Breast epithelium (tissue), 4 donors: ENCODE measurements at places on chromosomes 3 and 15. TPM values are rescaled to one million over a fixed set of nuclear protein-coding genes. Genes with fewer than 3 reads are reported as not detected.

RTP4 gene
- total RNA-seq = 7.2 TPM

DNA sequence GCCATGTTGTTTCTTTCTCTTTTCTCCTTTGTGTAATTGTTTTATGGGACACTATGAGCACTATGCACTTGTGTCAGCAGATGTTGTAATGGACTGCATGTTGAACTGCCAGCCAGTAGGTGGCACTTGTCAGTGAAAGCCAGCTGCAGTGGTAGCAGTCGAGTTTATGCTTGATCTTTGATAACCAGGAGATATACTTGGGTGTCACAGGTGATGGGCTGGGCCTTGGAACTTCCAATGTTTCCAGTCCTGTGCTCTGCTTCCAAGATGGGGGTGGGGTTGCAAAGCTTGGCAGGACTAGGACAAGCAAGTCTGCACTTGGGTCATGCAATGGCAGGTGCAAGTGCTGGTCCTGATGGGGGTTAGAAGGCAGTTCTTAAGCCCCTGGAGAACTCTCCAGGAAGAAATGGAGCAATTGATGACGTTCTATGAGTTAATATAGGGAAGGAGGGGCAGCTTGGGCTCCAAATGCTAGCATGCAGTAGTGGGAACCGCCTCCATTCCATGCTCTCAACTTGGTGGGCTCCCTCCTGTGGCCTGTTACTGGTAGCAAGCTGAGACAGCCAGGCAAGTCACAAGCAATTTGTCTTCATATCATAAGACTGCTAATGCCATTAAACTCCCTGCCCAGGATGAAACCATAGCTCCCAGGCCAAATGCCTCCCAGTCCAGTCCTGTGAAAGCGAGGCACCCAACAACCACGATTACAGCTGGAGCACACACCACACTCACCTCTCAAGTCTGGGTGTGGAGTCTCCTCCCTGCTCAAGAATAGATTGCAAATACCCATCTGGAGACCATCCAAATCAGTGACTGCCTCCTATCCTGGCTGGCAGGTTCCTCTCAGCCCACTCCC, 287.2 kb downstream of the CGGBP1 start:
- H3K36me3 ChIP-seq = no peaks in the 10 kb centered on the region
- H3K27ac ChIP-seq = no peak overlapping the region
- DNase-seq = no peak
- H3K4me3 ChIP-seq = no peak overlapping the region
- no peaks in the 10 kb centered on the region for H3K27me3 ChIP-seq

- no peaks in the 10 kb centered on the region for H3K27me3 ChIP-seq
- H3K4me1 ChIP-seq = no peaks in the 10 kb centered on the region
- no peak overlapping the region for H3K4me3 ChIP-seq
- DNase-seq = no peak
- H3K27ac ChIP-seq = no peak overlapping the region
- no peaks in the 10 kb centered on the region for H3K36me3 ChIP-seq
Measured at GRCh38 chr3:107384907-107385306, 7.7 kb downstream of the CCDC54 start.

DNA sequence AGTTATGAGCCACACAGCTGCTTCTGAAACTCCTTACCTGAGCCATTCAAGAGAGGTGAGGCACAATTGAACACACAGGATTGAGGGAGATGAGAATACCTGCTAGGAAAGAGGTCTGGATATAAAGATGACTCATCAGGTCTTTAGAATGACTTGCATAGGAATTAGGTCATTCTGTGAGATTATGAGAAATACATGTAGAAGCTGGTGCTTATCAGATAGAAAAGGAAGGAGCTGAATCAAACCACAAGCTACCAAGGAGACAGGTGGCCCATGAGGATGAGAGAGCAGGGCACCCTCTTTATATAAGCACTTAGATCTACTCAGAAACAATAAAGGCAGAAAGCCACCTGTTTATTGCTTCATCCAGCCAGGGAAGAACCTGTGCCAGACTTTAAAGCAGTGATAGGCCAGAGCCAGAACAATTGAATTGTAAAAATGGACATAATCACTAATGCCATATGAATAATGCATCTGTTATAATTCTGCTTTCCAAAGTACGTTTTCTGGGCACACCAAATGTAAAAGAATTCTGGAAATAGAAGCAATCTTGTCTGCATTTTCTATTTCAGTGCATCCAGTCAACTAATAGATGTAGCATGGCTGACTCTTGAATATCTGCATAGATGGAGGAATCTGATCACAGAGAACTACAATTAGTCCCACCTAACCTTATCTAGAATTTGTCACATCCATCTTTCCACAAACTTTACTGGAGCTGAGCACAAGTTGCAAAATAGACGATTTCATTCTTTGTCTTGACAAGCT, 74.9 kb downstream of the PIK3R4 start:
- H3K27me3 ChIP-seq = no peaks in the 10 kb centered on the region
- peaks cover 8% of the 10 kb centered on the region for H3K36me3 ChIP-seq
- DNase-seq = no peak
- no peak overlapping the region for H3K4me3 ChIP-seq
- no peaks in the 10 kb centered on the region for H3K4me1 ChIP-seq

RASGRP1 gene
- total RNA-seq = 4.8 TPM

DNA sequence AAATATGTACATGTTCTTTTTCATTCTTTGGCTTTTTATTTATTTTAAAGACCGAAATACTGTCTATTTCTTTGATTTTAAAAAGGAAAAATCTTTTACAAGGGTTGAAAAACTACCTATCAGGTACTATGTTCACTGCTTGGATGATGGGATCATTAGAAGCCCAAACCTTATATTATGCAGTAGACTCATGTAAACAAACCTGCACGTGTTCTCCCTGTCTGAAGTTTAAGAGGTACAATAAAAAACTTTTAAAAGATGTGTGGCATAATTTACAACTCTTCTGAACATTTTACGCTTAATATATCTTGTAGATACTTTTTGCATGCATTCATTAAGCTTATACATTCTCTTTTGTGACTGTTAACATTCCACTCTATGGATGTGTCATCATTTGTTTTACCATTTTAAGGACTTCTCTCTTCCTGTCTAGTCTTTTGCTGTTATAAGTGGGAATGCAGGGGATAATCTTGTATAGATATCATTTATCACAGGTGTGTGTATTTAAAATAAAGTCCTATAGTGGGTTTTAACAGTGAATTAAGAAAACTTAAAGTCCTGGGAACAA, 6.2 kb downstream of the MGA start:
- no peak overlapping the region for H3K4me3 ChIP-seq
- H3K36me3 ChIP-seq = no peaks in the 10 kb centered on the region
- H3K27me3 ChIP-seq = no peaks in the 10 kb centered on the region
- DNase-seq = no peak
- no peak overlapping the region for H3K27ac ChIP-seq

DNA sequence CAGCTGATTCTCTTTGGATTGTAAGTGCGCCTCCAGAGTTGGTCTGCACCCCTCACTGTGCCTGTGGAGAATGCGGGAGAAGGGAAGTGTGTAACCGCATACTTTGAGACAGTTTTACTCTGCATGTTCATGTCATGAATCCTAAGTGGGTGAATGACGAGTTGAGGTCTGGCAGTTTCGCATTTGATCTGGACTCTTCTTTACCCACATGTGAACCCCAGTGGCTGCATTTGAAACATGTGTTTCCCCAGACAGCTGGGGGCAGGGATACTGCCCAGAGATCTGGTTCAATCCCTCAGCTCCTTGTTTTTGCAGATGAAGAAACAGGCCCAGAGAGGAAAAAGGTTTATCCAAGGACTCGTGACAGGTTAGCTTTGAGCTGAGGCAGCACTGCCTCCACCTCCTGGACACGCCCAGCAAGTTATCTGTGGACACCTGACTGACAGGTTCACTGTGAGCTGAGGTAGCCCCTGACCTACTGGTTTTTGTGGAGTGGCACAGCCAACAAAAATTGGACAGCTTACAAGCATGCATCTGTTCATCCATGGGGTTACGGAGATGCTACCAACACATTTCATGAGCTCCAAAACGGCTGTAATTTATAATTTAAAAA, 207.3 kb downstream of the XXYLT1 start:
- no peak overlapping the region for H3K27ac ChIP-seq
- DNase-seq = no peak
- no peak overlapping the region for H3K4me3 ChIP-seq
- no peaks in the 10 kb centered on the region for H3K4me1 ChIP-seq
- no peaks in the 10 kb centered on the region for H3K27me3 ChIP-seq

NMNAT3 gene
- 6.6 TPM for total RNA-seq

GRCh38 chr3:127457094-127457475, 133.4 kb downstream of the TPRA1 start:
- no peak overlapping the region for H3K27ac ChIP-seq
- no peaks in the 10 kb centered on the region for H3K36me3 ChIP-seq
- peaks cover 5% of the 10 kb centered on the region for H3K4me1 ChIP-seq
- DNase-seq = peak; percentile 53
- H3K27me3 ChIP-seq = peaks cover 6% of the 10 kb centered on the region
- peak overlapping the region; percentile 43 for H3K4me3 ChIP-seq

GRCh38 chr3:129278966-129279906, 566 bp downstream of the HMCES start:
- H3K36me3 ChIP-seq = peaks cover 6% of the 10 kb centered on the region
- H3K4me3 ChIP-seq = peak overlapping the region; percentile 88
- no peaks in the 10 kb centered on the region for H3K27me3 ChIP-seq
- peak; percentile 25 for DNase-seq
- peak overlapping the region; percentile 93 for H3K27ac ChIP-seq

DNA sequence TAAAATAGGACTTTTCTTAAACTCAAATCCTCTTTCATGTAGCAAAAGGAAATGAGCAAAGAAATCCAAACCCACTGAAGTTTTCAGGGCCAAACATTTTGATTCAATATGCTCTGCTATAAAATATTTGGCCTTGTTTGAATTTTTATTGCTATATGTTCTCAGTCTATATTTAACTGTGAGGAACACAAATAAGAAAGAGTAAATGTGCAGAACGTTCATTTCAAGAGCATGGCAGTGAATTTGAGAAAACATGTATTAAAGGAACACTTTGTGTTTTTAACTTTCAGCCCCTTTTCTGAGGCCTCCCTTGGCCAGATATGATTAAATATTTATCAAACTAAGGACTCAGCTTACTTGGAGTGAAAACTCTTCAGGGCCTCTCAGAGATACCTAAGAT, 124.7 kb upstream of the CCNL1 start:
- no peaks in the 10 kb centered on the region for H3K4me1 ChIP-seq
- no peaks in the 10 kb centered on the region for H3K27me3 ChIP-seq

AMOTL2 gene
- 83.2 TPM for total RNA-seq

DNA sequence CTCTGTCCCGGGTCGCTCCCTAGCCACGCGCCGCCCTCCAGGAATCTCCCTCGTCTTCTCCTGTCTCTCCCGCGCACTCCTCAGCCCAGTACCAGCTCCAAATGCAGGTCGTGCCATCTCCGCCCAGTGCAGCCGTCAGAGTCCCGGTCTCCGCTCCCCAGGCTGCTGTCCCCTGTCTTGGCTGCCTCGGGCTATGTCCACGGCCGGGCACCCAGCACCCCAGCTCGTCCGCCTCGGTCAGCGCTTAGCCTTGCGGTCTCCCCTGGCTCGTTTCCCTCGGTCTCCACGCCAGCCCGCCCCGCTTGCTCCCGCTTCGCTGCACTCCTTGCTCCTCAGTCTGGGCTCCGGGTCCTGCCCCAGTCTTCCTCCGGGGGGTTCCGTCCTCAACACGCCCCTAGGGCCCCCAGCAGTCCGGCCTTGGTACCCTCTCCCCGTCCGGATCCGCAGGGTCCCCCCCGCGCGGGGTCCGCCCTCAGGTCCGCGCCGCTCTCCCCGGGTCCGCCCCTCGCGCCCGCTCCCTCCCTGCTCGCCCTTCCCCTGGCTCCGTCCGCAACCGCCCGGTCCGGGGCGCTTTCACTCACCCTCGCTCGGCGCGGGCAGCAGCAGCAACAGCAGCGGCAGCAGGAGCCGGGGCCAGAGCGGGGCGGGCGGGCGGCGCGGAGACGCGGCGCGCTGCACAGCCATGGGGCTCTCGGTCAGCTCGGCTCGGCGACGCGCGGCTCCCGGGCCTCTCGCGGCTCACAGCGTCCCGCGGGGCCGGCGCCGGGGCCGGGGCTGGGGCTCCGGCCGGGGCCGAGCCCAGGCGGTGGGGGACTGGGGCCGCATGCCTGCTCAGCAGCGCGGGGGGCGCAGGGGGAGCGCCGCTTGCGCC, 462 bp downstream of the IGDCC3 start:
- no peak overlapping the region for H3K27ac ChIP-seq
- DNase-seq = no peak
- no peaks in the 10 kb centered on the region for H3K4me1 ChIP-seq

STRA6 gene
- 0.98 TPM for total RNA-seq

DNA sequence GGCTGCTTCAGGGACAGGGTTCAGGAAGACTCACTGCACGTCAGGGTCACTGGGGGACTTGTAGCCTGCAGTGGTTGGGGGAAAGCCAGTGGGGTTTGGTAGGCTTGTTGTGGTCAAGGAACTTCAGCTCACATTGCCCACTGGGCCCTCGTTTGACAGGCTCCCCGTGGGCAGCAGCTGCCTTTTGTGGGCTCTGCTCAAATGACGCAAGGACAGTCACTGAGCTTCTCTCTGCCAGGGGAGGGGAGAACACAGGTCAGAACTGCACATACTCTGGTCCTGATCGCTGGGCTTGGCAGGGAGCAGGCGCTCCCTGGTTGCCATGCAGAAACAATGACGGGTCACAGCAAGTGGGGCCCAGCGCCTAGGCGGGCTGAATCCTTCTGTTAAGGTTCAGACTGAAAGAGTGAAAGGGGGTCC, 45.5 kb downstream of the FAM174B start:
- no peaks in the 10 kb centered on the region for H3K27me3 ChIP-seq
- no peaks in the 10 kb centered on the region for H3K36me3 ChIP-seq
- H3K4me1 ChIP-seq = no peaks in the 10 kb centered on the region
- no peak overlapping the region for H3K4me3 ChIP-seq
- peak; percentile 34 for DNase-seq

DNA sequence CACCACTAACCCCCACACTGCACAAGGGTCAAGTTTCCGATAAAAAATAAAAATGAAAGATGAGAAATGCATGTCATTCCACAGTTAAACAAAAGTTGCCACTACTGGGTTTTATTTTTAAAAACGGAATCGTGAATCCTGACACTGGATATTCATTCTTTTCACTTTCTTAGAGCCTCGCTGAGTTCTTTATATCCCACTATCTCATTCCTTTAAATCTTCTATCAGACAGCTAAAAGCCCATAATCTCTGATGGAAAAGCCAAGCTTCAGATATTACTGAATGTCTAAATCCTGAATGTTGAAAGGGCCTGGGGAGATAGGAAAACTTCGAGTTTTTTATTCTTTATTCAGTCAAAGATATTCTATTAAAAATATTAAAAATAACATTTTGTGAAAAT, 11.7 kb downstream of the RIOX2 start:
- H3K36me3 ChIP-seq = no peaks in the 10 kb centered on the region
- H3K4me3 ChIP-seq = no peak overlapping the region
- H3K27ac ChIP-seq = no peak overlapping the region
- no peaks in the 10 kb centered on the region for H3K27me3 ChIP-seq
- no peaks in the 10 kb centered on the region for H3K4me1 ChIP-seq
- no peak for DNase-seq

GRCh38 chr3:113908133-113908532, 39.7 kb upstream of the ZDHHC23 start:
- H3K4me1 ChIP-seq = no peaks in the 10 kb centered on the region
- no peaks in the 10 kb centered on the region for H3K27me3 ChIP-seq
- H3K27ac ChIP-seq = no peak overlapping the region
- DNase-seq = no peak
- peaks cover 3% of the 10 kb centered on the region for H3K36me3 ChIP-seq
- no peak overlapping the region for H3K4me3 ChIP-seq
